ENCODE measurements at places on chromosomes 2 and 18.

GRCh38 chr18:62001396-62001795 is 108.6 kb upstream of the RNF152 start:
- DNase-seq, result no peak

- DNase-seq, result no peak
These were observed 223.9 kb downstream of the LDLRAD4 start for GRCh38 chr18:13442451-13442850.

DNA sequence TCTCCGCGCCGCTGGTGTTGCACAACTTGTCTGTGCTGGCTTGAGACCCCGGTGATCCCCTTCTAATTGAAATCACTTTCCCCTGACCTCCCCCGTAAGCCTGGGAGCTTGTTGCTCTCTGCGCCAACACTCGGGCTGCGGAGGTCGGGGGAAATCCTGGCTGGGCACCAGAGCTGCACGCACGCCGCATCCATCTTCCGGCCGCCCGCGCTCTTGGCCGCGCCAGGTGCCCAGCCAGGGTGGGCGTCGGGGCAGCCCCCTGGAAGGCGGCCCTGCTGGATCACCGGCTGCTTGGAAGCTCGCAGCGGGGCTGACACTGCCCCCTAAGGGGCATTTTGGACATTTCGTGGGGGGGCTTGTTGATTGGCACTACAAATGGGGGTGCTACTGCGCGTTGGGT is 280.3 kb upstream of the SKOR2 start:
- DNase-seq, result no peak

DNA sequence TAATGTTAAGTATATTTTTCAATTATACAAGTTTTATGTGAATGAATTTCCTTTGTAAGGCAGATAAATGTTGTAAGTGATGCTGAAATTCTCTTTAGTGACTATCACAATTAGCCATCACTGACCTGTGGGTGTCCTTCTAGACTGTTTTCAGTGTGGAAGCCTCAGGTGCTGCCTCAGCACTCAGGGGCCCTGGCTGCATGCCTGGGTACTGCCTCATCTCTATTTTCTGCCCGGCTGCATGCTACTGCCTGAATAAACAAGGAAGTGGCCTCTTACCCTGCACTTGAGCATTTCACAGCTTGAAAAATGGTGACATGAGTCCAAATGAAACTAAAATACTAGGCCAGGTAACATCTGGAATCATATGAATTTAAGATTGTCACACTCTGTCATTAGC is 787.6 kb upstream of the SALL3 start:
- DNase-seq, result no peak

- DNase-seq, result peak; percentile 46
These were observed 38.1 kb upstream of the B4GALT6 start for GRCh38 chr18:31722369-31722957.

- DNase-seq, result no peak
These were observed 2.5 kb downstream of the PSTPIP2 start for GRCh38 chr18:46069524-46069923.

DNA sequence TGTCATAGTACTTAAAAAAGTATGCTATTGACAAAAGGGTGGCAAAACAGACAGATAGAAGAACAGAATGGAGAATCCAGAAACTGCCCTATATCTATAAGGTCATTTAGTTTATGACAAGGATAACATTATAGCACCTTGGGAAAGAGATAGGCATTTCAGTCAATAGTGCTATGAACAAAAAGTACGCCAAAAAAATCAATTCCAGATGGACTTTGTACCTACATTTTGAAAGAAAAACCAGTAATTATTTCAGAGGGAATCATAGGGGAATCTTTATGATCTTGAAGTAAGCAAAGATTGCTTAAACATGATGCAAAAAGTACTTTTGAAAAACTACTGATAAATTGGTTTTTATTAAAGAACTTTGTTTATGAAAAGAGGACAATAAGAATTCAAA is 59.9 kb upstream of the SETBP1 start:
- no peak for DNase-seq

DNA sequence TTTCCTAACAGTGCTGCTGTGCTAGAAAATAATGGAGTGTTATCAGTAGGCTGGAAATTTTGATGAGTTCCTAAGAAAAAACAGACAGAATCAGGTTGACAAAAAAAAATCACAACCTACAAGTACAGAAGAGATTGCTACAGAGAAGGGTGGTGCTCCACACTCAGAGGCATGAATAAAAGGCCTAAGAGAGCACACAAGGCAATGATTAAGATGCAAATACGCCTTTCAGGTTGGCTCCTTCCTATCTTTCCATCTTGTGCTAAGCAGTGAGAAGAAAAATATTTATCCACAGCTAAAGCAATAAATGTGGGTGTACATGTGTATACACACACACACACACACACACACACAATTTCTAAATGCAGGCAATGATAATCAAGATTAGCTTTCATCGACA is 130.6 kb upstream of the UBE2E3 start:
- no peak for DNase-seq

GRCh38 chr18:7177116-7177744 is 53.7 kb upstream of the LRRC30 start:
- no peak for DNase-seq

- DNase-seq, result no peak
These were observed 1.0 kb upstream of the BMPR2 start for GRCh38 chr2:202375033-202375608.

DNA sequence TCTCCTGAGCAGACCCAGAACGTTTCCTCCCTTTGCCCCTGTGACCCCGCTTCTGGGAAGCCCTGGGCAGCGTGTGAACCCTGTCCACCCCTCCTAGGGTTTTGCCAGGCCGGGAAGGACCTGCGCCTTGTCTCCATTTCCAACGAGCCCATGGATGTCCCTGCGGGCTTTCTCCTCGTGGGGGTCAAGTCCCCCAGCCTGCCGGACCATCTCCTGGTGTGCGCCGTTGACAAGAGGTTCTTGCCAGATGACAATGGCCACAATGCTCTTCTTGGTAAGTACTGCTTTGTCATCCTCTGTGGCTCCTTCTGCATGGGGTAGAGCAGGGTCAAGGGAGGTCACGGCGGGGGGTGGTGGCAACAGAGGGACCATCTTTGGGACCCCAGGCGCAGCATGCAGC is 32.5 kb downstream of the GREB1 start:
- DNase-seq, result no peak

DNA sequence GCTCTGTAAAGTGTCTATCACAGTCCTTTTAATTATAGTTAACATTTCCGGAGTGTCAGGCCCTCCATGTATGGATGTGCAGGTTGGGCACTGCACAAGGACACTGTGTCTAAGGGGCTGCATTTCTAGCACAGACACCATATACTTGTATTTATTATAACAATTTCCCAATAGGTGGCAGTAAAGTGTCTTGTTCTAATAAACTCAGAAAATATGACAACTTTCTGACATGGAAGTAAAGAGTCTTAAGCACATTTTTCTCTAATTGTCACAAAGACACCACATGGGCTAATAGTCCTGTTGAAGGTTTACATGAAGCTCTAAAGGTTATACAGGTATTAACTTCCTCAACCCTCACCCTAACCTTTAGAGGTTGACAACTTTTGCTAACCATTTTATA is 156.6 kb downstream of the DYSF start:
- DNase-seq, result no peak

DNA sequence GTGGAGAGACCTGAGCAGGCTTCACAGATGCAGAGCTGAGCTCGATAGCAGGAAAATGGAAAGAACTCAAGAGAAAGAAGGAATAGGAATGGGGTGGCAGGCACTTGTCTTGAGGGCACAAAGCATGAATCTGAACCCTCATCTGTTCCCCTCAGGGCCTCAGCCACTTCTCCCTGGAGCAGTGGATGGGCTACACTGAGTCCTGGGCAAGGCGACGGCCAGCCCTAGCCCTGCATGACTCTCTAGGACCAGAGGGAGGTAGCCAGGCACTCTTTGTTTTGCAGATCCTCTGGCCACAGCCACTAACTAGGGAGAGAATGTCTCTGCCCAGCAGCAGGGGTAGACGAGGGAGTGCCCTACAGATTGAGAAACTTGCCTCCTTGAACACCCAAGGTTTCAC is 3.4 kb upstream of the TEX51 start:
- no peak for DNase-seq

- no peak for DNase-seq
These were observed 39.6 kb downstream of the RAB3GAP1 start for GRCh38 chr2:135091681-135092080.

DNA sequence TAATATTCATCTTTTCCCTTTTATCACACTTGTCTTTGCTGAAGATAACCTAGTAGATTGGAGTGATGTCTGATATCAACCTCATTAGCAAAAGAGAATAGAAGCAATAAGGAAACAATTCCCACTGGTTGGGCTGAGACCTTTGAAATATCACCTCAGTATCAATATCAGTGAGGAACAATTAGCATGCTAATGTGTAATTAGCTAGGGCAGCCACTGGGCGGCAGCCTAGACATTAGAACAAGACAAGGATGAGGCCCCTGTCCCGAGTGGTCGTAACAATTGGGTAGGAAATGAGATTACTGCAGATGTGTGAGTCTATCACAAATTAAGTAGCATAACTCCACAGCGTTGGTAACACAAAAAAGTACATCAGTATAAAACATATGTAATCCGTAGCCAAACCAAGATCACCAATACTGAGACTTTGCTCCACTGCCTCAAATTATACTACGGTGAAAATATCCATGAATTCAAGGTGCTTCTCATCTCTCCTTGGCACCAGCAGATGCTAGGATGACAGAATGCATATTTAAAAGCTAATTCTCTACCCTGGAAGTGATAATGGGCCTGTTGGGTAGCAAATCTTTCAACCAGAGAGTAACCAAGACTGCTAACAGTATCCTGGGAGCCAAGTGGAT is 99.1 kb downstream of the ALPK2 start:
- peak; percentile 37 for DNase-seq

- DNase-seq, result no peak
These were observed 87.6 kb downstream of the FAM228A start for GRCh38 chr2:24262421-24262970.

GRCh38 chr2:215780907-215781685 is 232.3 kb downstream of the MREG start:
- no peak for DNase-seq

GRCh38 chr18:12432881-12433280 is 25.2 kb downstream of the PRELID3A start:
- no peak for DNase-seq

DNA sequence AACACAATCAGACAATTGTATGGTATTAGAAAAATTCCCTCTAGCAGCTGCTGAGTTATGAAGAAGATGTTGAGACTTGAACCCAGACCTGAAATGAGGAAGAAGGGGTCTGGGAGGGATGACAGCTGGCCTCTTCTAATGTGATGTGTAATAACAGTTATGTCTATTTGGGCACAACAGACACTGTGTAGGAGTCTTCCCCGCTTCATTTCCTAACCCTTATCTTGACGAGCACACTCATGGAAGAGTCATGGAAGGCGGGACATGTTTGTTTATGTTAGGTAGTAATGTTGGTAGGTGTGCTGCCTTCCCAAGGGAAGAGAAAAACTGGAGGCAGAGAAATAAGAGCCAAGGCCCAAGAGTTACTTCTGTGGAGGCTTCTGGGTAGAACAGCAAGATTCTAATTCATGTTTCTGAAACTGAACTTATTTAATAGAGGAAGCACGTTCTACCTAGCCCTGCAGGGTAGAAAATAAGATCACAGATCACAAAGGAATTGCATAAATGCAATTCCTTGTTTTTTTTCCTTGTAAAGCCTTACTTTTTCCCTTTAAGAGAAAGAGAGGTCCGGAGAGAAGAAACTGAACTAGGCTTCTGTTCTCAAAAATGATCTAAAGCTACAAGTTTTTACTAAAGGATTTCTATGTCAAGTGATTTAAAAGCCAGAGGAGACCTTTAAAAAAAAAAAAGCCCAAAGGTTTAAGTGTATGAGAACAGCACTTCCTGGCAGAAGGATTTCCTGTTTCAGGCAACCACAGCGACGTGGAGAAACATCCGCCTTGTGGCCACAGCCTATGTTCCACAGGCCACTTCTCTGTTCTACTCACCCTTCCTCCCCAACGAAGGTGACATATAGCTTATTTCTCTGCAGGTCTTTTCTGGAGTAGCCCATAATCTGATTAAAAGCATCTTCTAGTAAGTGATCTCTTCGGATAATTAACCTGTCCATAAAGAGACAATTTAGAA is 68.5 kb upstream of the STK17B start:
- peak; percentile 60 for DNase-seq

- DNase-seq, result no peak
These were observed 38.3 kb upstream of the WDR75 start for GRCh38 chr2:189402932-189403331.

GRCh38 chr18:22494771-22495170 is 77.1 kb upstream of the CTAGE1 start:
- no peak for DNase-seq

DNA sequence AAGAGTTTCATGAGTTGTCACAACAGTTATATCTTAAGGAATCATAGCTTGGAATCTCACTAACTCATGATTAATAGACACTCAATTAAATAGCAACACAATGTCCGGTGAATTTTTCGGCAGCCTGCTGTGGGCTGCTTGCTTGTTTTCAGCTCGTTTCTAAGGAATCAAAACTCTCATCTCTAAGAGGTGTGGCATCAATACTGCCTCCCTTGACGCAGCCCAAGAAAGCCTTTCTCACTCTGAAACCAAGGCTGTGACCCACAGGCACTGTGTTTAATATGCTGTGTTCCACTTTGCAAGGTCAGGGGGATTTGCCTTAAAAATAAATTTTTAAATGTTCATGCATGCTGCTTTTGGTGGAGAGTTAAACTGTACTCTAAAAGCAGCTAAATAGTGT is 5.4 kb downstream of the DCC start:
- no peak for DNase-seq

GRCh38 chr18:35289727-35290093 is 319 bp downstream of the ZSCAN30 start:
- no peak for DNase-seq

GRCh38 chr2:128622371-128622770 is 303.7 kb upstream of the HS6ST1 start:
- DNase-seq, result no peak

DNA sequence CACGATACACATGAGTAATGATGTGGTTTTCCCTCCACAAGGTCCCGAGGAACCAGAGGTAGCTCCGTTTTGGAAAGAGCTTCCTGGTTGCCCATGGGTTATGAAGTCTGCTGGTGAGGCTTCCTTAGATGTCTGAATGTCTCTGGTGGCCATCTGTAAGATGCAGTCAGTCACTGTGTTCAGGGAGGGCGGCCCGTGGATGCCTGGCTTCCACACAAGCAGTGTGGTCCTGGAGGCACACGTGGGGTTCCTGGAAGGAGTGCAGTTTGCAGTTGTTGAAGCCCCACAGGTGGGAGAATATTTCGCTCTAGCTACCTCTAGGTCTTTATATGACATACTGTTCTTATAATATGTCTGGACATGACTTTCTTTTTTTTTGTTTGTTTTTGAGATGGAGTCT is 209.0 kb downstream of the FAM210A start:
- no peak for DNase-seq

- no peak for DNase-seq
These were observed 615 bp downstream of the ADNP2 start for GRCh38 chr18:80109676-80110078.

- no peak for DNase-seq
These were observed 30.1 kb upstream of the ASB1 start for GRCh38 chr2:238396663-238397062.

GRCh38 chr2:195677290-195677689 is 20.3 kb downstream of the SLC39A10 start:
- no peak for DNase-seq

GRCh38 chr2:97677480-97677879 is 8.0 kb downstream of the C2orf92 start:
- DNase-seq, result no peak

GRCh38 chr2:71796174-71796593 is 342.8 kb downstream of the DYSF start:
- no peak for DNase-seq
